ACHN (cell line): ENCODE measurements at places on chromosomes 2 and 18.

DNA sequence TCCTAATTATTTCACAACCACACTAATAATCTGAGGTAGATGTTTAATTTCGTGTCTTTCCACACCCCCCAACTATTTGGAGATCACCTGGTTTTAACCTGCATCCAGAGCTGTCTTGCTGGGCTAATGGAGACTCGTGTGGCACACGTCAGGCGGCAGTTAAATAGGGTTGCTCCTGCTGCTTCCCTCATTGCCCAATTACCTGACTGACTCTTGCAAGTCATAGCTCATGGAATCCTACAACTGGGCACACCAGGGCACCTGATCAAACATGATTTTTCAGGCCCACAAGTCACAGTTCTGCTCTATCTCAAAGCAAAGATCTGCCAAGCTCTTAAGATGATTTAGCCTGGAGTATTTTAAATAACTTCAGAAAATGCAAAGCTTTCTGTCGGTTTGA is 1430.4 kb upstream of the ACVR2A start:
- DNase-seq: no peak

- DNase-seq: no peak
Observed at GRCh38 chr2:212549941-212550340, 11.3 kb upstream of the ERBB4 start.

DNA sequence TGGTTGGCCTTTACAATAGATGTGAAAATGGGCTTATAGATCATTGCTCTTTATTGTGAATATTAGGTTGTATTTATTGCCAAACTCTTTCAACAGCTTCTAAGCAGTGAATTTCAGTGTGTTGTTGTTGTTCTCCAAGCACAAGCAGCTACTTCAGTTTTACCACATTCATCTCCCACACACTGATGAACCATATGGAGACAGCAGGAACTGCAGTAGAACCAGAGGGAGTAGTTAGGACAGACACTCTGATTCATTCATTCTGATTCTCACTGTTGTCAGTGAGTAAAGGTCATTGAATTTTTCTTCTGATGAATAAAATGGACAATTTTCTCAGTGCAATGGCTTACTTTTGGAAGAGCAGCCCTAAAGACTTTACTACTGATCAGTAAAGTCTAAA is 40.2 kb downstream of the CCDC74A start:
- no peak for DNase-seq

- DNase-seq: peak; percentile 80
Observed at GRCh38 chr2:187842978-187843847, 289.0 kb upstream of the TFPI start.

GRCh38 chr2:171878481-171878993 is 15.5 kb downstream of the SLC25A12 start:
- no peak for DNase-seq
